ENCODE measurements at places on chromosomes 6 and 20. TPM values are rescaled to one million over a fixed set of nuclear protein-coding genes. Genes with fewer than 3 reads are reported as not detected.

SLC44A4 gene
- 0.13 TPM for total RNA-seq

NKX2-2 gene
- not detected for total RNA-seq

HLA-DQA2 gene
- total RNA-seq, result 1.1 TPM

C6orf163 gene
- 4.3 TPM for total RNA-seq

HCRTR2 gene
- total RNA-seq, result not detected

DNA sequence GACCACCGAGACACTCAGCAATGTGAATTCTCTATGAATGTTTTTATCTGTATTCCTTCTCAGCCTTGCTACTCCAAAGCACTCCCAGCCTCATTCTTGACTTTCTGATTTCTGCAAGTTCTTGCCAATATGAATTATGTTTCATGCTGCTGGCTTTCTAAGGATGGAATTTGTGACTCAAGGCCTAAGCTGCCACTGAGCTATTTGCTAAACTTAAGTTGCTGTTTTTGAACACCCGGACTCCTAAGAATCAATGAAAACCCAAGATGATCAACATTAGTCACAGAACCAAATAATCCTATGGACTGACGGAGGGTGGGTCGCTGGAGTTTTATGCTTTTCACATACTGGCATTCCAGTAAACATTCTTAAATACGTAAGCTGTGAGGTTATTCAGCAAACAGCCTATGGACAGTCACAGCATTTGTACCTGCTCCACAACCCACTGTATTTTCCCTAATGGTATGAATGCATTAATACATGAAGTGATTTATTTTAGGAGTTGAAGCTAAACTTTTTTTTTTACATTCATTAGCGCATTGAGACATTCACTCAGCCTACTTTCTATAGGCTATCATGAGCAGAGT, 8.2 kb upstream of the PXDC1 start:
- peaks cover 2% of the 10 kb centered on the region for H3K27me3 ChIP-seq
- no peaks in the 10 kb centered on the region for H3K4me1 ChIP-seq
- H3K36me3 ChIP-seq, result no peaks in the 10 kb centered on the region
- no peak for DNase-seq
- no peak overlapping the region for H3K4me3 ChIP-seq

DNA sequence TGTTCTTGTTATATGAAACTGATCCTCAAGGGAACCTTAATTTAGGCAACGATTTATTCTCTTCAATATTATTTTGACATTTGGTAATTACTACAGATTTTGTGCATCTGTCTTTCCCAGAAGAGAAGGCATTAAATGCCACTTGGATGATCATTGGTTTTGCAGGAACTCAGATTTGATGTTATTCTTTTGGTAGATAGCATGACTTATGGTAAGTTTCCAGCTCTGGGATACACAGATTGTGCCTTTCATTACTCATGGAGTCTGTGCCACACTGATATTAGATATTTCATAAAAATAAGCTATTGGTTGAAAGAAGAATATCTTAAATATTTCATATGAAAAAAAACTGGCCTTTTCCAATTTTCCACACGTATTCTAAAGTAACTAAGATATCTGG, 120.1 kb downstream of the AIG1 start:
- no peaks in the 10 kb centered on the region for H3K27me3 ChIP-seq
- no peak overlapping the region for H3K4me3 ChIP-seq
- no peaks in the 10 kb centered on the region for H3K4me1 ChIP-seq
- no peak overlapping the region for H3K27ac ChIP-seq

GRCh38 chr6:16698997-16699868, 62.0 kb downstream of the ATXN1 start:
- H3K4me3 ChIP-seq, result peak overlapping the region; percentile 51
- H3K36me3 ChIP-seq, result no peaks in the 10 kb centered on the region
- DNase-seq, result no peak
- peak overlapping the region; percentile 83 for H3K27ac ChIP-seq
- no peaks in the 10 kb centered on the region for H3K27me3 ChIP-seq

DNA sequence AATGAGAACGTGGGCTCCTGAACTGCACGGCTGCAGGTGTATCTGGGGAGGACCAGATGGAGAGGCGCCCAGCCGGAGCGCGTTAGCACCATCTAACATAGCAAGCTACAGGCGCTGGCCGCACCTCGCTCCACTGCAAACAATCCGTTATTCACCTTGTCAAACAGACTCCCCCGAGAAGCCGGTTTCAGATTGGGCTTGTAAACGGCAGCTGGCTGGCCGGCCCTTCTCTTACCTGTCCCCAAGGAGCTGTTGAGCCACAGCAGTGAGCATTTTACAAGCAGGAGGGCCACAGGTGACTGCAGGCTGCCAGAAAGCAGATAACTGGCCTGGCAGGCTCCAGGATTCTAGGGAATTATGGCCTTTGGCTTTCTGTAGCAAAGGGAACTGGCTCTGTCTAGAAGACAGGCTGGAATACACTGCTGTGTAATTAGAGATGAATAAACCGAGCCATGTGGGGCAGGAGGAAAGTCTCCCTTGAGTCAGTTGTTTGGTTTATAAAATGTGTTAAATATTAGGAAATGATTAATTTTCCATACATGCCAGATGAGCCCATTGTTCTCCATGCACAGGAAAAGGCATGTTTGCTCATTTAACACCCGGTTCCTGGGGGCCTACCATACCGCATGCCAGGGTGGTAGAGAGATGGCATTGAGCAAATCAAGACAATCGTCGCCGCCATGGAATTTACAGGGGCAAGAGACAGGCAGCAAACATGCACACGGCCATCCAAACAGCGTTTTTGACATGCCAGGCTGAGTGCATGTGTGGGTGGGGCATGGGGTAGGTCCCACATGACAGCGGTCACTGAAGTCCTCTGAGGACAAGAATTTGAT, 159.3 kb downstream of the NFATC2 start:
- no peak for DNase-seq
- no peaks in the 10 kb centered on the region for H3K4me1 ChIP-seq
- H3K27me3 ChIP-seq, result no peaks in the 10 kb centered on the region
- no peak overlapping the region for H3K27ac ChIP-seq
- no peak overlapping the region for H3K4me3 ChIP-seq

DNA sequence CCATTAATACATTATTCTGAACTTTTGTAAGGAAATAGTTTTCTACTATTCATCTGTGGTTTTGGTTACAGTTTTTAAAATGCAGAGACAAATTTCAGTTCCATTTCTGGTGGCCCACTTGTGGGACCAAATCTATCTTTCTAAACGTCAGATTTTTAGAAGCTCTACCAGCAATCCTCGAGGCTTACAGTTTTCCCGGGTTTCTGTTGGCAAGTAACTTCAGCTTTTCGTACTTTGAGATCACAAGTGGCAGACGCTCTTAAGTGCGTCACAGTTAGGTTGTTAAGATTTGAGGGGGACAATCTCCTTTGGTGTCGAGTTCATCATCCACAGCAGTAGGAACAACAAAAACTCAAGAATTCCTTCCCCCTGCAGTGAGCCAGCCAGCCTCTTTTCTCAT, 60.0 kb downstream of the JARID2 start:
- H3K4me1 ChIP-seq, result peaks cover 30% of the 10 kb centered on the region
- H3K4me3 ChIP-seq, result no peak overlapping the region
- H3K36me3 ChIP-seq, result no peaks in the 10 kb centered on the region
- no peak for DNase-seq
- no peaks in the 10 kb centered on the region for H3K27me3 ChIP-seq

- H3K36me3 ChIP-seq, result no peaks in the 10 kb centered on the region
- no peaks in the 10 kb centered on the region for H3K27me3 ChIP-seq
- H3K4me1 ChIP-seq, result peaks cover 3% of the 10 kb centered on the region
- no peak overlapping the region for H3K27ac ChIP-seq
- H3K4me3 ChIP-seq, result peak overlapping the region; percentile 39
These were observed 445.4 kb upstream of the DEFB115 start for GRCh38 chr20:30811885-30812671.

DNA sequence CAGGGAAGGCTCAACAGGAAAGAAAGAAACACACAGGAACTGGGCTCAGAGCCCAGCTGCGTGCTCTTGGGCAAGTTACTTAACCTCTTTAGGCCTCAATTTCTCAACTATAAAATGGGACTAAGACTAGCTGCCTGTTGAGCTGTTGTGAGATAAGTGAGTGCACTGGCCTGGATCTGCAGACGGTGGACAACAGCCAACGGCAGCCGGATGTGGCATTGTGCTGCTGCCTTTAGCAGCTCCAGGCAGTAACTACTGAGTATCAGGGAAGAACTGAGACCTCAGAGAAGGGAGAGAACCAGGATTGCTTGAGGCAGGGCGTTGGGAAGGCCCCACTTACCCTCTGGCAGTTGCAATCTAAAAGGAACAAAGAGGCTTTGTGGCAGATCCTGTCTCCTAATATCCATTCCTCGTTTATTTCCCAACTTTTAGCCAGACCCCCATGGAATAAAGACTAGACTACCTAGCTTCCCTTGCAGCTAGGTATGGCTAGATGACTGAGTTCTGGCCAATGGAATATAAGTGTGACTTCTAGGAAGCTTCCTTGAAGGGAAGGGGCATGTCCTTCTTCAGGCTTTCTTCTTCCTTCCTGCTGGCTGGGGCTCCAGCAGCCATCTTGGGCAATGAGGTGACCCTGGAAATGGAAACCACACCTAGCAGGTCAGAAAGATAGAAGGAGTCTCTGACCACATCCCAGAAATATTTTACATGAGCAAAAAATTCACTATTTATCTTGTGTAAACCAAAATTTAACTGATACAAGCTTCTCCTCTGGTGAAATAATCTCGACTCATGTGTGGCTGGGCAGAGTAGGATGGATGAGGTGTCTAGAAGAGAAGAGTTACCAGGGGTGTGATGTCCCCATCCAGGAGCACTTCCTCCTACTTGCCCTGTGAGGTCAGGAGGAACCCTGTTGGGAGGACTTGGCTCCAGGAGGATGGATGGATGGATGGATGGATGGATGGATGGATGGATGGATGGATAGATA, 67.6 kb downstream of the MRPL14 start:
- no peaks in the 10 kb centered on the region for H3K27me3 ChIP-seq
- no peak overlapping the region for H3K27ac ChIP-seq
- no peak overlapping the region for H3K4me3 ChIP-seq
- no peaks in the 10 kb centered on the region for H3K4me1 ChIP-seq
- no peak for DNase-seq
- H3K36me3 ChIP-seq, result no peaks in the 10 kb centered on the region

DNA sequence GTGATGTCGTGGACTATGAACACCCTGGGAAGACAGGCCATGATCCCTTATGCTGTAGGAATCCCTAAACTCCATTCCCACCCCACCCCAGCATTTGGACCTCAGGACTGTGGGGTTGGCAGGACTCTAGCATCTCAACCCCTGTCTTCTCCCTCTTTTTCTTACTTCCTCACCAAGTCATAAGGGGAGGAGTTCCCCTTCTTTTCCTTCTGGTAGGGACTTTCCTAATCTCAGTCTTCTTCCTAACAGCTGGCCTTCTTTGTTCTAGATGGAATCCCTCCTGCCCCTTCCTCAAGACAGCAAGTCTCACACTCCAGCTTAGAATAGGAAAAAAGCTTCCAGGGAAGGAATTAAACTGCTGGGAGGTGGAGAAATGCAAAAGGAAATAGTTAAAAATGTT, 2.3 kb upstream of the SIRPB2 start:
- DNase-seq, result no peak
- H3K36me3 ChIP-seq, result no peaks in the 10 kb centered on the region
- peaks cover 19% of the 10 kb centered on the region for H3K4me1 ChIP-seq
- H3K4me3 ChIP-seq, result no peak overlapping the region

DNA sequence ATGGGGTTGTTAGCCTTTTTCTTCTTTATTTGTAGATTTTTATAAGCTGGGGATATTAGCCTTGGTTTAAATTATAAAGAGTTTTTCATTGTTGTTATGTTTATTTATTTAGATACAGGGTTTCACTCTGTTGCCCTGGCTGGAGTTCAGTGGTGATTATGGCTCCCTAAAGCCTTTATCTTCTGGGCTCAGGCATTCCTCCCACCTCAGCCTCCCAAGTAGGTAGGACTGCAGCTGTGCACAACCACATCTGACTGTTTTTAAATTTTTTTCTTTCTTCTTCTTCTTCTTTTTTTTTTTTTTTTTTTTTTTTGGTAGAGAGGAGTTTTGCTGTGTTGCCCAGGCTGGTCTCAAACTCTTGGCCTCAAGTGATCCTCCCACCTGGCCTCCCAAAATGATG, 80.9 kb downstream of the UBE3D start:
- no peak overlapping the region for H3K27ac ChIP-seq
- DNase-seq, result no peak
- H3K4me1 ChIP-seq, result no peaks in the 10 kb centered on the region
- H3K27me3 ChIP-seq, result no peaks in the 10 kb centered on the region

- no peaks in the 10 kb centered on the region for H3K27me3 ChIP-seq
- H3K27ac ChIP-seq, result peak overlapping the region; percentile 59
- peak; percentile 26 for DNase-seq
- no peak overlapping the region for H3K4me3 ChIP-seq
- H3K4me1 ChIP-seq, result peaks cover 7% of the 10 kb centered on the region
These were observed 13.5 kb upstream of the RAB5IF start for GRCh38 chr20:36591854-36592641.

DNA sequence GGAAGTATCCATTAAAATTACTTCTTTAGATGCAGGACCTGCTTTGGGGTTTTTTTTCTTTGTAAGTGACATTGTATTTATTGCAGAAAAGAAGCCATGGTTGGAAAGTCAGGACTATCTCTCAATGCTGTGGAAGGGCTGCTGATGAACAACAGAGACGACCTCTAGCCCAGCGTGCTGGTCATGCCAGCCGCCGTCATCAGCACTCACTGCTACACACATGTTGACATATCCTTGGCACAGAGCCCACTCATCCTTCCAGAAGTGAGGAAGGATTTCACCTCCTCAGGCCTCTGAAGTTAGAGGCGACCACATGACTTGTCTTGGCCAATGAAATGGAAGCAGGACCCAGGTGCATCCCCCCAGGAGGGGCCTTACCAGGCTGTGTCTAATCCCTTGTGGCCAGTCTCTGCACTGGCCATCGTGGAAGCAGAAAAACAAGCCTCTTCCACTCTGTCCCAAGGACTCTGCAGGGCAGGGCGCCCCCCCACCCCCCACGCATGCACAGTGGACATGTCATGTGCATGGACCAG, 343.5 kb downstream of the TAF4 start:
- H3K27me3 ChIP-seq, result no peaks in the 10 kb centered on the region
- H3K27ac ChIP-seq, result no peak overlapping the region
- H3K4me3 ChIP-seq, result no peak overlapping the region
- no peak for DNase-seq
- H3K4me1 ChIP-seq, result no peaks in the 10 kb centered on the region
- H3K36me3 ChIP-seq, result no peaks in the 10 kb centered on the region

Measured in T-cell (primary cell).